ENCODE measurements at places on chromosomes 16 and 17.

GRCh38 chr17:50882851-50883250 is 16.7 kb upstream of the TOB1 start:
- no peak for DNase-seq

- DNase-seq, result peak; percentile 83
These were observed 11.0 kb downstream of the CHMP6 start for GRCh38 chr17:81002409-81003361.

- peak; percentile 2 for DNase-seq
These were observed 255.2 kb upstream of the WSB1 start for GRCh38 chr17:27038676-27039075.

- DNase-seq, result no peak
These were observed 50.5 kb upstream of the AMZ2 start for GRCh38 chr17:68197091-68197996.

DNA sequence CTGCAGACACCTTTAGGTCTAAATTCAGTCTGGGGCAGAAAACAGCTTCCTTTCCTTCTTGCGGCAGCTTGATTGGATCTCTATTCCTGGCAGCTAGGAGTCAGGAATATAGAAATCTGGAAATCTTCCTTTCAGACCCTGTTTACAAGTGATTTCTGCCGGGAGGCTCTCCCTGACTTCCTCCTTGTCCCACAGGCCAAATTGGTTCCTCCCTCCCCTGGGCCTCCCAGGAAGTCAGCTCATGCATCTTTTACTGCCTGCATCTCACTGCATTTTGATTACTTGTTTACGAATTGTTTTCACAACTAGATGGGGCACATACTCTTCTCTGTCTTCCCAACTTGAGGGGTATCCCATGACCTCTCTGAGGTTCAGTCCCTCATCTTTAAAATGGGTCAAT is 206.3 kb downstream of the MAF start:
- DNase-seq, result no peak

DNA sequence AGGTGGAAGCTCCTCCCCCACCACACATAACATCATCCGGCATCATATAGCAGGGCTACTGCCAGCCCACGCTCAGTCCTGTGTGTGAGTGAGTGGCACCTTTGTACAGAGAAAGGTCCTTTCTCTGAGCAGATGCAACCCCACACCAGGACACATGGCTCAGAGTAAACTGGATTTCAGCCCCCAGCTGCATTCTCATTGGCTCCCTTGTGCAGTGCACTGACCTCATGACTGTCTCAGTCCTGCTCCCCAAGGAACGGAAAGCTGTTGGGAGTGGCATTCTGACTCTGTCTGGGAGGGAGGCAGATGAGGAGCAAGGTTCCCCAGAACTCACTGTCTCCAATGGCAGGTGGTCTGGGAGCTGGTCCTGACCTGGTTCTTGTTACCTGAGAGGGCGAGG is 244.1 kb downstream of the PHKB start:
- DNase-seq, result no peak

Data from hematopoietic multipotent progenitor cell treated with erythropoietin and hydrocortisone succinate and interleukin-3 and kit ligand, for 4 days (in vitro differentiated cells).